ENCODE measurements at places on chromosomes 4 and X.

DNA sequence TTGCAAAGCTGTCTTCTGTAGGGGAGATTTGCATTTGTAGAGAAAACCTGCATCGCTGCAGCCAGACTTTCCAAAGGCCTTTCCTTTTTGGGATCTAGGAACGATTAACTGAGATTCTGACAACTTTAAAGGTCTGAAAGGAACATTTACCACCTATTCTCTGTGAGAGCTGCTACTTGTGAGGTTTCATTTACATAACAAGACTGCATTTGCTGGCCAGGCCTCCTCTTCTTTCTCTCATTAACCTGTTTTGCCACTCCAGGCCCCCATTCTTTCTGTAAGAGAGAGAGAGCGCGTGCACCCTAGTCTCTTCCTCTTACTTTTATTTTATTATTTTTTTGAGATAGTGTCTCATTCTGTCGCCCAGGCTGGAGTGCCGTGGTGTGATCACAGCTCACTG lies 31.6 kb downstream of the TMEM31 start:
- no peaks in the 10 kb centered on the region for H3K36me3 ChIP-seq
- no peak overlapping the region for H3K4me3 ChIP-seq
- DNase-seq, result no peak

DNA sequence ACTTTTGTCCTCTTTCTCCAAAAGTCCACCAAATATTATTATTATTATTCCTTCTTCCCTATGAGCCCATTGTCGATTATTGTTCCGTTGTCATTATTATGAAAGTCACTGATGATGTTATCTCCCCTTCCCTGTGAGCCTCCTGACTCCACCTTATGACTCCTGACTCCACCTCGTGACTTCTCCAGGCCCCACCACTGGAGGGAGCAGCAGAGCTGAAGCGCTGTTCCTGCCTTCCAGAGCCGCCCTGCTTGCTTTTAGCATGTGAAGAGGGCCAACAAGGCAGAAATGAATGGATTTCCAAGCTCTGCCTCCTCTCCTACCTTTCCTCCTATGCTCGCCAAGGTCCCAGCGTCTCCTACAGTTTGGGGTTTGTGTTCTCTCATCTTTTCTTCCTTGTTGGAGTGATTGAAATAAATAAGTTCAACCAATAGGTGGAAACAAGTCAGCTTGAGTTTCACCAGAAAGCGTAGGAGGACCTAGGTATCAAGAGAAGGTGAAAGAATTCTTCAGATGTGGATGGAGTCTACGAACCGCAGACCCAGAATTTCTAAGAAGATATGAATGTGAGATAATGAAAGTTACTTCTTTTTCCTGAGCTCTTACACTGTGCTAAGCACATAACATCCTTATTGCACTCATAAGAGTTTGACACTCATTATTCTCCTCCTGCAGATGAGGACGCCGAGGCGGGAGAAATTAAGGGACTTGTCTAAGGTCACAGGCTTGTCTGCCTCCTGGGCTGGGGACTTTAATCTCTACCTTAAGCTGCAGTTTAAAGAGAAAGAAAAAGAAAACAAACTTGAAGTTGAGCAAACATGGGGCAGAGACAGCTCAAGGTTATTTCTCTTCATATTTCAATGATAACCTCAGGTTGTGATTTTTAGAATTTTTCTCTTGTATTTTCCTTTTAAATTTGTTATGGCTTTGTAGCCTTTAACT lies 26.1 kb downstream of the IGSF1 start:
- no peaks in the 10 kb centered on the region for H3K27me3 ChIP-seq
- H3K4me3 ChIP-seq, result no peak overlapping the region
- H3K27ac ChIP-seq, result no peak overlapping the region
- no peaks in the 10 kb centered on the region for H3K4me1 ChIP-seq
- no peaks in the 10 kb centered on the region for H3K36me3 ChIP-seq

DNA sequence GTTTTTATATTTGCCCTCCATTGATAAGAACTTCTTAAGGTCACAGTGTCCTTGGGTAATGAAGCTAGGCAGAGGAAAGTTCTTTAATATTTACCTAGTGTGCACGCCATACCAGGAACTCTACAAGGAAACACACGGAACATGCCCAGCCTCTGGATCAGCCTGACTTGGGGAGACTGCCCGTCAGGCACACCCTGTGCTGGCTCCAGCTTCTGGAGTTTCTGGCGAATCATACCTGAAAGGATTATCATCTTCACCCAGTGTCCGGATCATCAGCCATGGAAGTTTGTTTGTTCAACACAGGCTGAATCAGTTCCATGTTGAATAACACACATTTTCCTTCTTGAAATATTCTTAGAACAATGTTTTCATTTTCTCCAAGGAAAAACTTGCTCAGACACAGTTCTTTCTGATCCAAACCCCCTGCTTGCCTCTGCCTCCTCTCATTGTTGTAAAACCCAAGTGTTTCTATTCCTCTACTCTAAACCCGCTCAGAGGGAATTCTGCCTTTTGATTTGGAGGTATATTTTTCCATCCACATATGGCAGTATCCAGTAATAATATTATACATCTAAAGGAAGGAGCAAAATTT lies 176.7 kb downstream of the SHROOM3 start:
- H3K36me3 ChIP-seq, result peaks cover 2% of the 10 kb centered on the region
- DNase-seq, result no peak

- DNase-seq, result no peak
- H3K27ac ChIP-seq, result no peak overlapping the region
- no peaks in the 10 kb centered on the region for H3K4me1 ChIP-seq
- H3K36me3 ChIP-seq, result no peaks in the 10 kb centered on the region
- H3K27me3 ChIP-seq, result no peaks in the 10 kb centered on the region
These were observed 1821.7 kb downstream of the ARAP2 start for GRCh38 chr4:34422472-34423175.

- no peak overlapping the region for H3K27ac ChIP-seq
- no peaks in the 10 kb centered on the region for H3K4me1 ChIP-seq
- H3K36me3 ChIP-seq, result no peaks in the 10 kb centered on the region
- no peak overlapping the region for H3K4me3 ChIP-seq
These were observed 198.9 kb upstream of the GEMIN8 start for GRCh38 chrX:14228611-14229010.

- H3K36me3 ChIP-seq, result no peaks in the 10 kb centered on the region
- no peak overlapping the region for H3K4me3 ChIP-seq
- no peak overlapping the region for H3K27ac ChIP-seq
- H3K27me3 ChIP-seq, result no peaks in the 10 kb centered on the region
- DNase-seq, result no peak
These were observed 20.2 kb upstream of the CDKN2AIP start for GRCh38 chr4:183424109-183424744.

DNA sequence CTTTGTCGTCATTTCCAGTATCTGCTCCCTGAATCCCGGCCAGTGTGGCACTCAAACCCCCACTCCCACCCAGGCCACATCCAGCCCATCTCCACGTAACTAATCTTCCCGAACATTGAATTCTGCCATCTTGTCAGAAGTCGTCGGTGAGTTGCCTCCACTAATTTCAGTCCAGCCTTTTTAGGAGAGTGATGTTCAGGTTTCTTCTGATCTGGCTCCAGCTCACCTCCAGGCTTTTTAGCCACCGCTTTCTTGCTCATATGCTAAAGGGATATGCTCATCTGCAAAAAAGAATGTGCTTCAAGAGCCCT lies 1.3 kb downstream of the TMEM165 start:
- no peak for DNase-seq
- peak overlapping the region; percentile 95 for H3K4me3 ChIP-seq
- peaks cover 25% of the 10 kb centered on the region for H3K36me3 ChIP-seq
- H3K4me1 ChIP-seq, result peaks cover 48% of the 10 kb centered on the region
- H3K27ac ChIP-seq, result peak overlapping the region; percentile 68

DNA sequence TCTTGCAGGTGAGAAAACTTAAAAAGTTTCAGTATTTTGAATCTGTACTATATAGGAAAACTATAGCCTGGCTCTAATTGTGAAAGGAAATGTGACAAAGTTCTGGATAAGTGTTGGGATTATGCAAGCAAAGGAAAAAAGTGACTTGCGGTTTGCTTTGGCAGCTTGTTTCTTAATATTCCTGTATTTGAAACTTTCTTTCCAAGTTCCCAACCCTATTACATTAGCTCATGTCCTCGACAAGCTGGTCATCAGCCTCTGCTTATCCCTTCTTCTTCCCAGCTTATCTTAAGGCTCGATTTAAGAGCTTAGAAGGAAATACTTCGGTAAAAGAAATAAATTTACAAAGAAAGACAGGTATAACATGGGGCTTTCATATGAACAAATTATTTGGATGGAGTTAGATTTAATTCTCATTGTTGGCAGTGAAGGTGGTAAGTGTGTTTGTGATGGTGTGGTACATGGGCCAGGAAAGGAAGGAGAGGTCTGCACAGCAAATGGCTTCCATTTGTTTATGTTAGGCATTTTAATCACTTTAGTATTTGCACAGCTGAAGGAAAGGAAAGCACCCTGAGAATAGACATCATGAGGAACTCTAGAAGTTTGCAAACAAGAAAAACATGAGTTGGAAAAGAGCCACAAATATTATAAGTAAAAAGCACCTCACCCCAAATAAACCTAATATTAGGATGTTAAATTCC lies 5.1 kb upstream of the MYOZ2 start:
- H3K27ac ChIP-seq, result no peak overlapping the region
- H3K4me1 ChIP-seq, result no peaks in the 10 kb centered on the region
- no peaks in the 10 kb centered on the region for H3K36me3 ChIP-seq

GRCh38 chrX:16573781-16574180 lies 76.2 kb upstream of the S100G start:
- H3K27me3 ChIP-seq, result no peaks in the 10 kb centered on the region
- H3K4me3 ChIP-seq, result no peak overlapping the region
- no peak overlapping the region for H3K27ac ChIP-seq
- no peaks in the 10 kb centered on the region for H3K36me3 ChIP-seq

- DNase-seq, result no peak
- no peaks in the 10 kb centered on the region for H3K4me1 ChIP-seq
- no peak overlapping the region for H3K4me3 ChIP-seq
- H3K27me3 ChIP-seq, result peaks cover 43% of the 10 kb centered on the region
- no peak overlapping the region for H3K27ac ChIP-seq
These were observed 194.3 kb downstream of the SOWAHB start for GRCh38 chr4:76703676-76704075.

- no peaks in the 10 kb centered on the region for H3K36me3 ChIP-seq
- no peak overlapping the region for H3K27ac ChIP-seq
- H3K4me1 ChIP-seq, result no peaks in the 10 kb centered on the region
- peaks cover 29% of the 10 kb centered on the region for H3K27me3 ChIP-seq
These were observed 57.3 kb upstream of the ENPEP start for GRCh38 chr4:110418641-110419040.

DNA sequence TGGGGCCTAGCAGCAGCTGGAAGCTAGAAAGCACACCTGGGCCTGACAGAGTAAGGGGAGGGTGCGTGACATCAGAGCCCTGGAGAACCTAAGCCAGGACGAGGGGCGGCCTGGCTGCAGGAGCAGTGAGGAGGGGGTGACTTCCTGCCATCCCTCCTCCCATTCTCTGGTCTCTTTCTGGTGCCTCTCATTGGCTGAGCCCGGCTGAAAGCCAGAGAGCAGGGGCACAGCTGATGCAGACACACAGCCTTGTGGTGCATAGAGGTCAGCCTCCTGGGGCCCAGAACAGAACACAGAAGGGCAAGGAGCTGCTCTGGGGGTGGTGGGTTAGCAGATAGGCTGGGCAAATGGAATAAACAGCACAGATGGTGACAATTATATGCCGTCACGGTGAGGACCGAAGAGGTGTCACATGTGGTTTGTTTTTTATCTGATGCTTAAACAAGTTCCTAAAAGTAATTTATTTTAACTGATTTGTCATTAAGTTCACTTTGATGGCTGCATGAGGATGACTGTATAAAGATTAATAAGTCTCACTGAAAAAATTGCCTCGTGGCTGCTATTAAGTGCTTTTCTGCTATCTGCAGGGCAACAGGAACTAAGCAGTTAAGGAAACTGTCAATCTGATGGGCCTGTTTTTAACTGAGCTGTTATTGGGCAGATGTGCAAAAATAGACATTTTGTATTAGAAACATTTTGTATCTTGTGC lies 102.0 kb downstream of the FNIP2 start:
- H3K27me3 ChIP-seq, result no peaks in the 10 kb centered on the region
- peaks cover 11% of the 10 kb centered on the region for H3K36me3 ChIP-seq
- no peak overlapping the region for H3K4me3 ChIP-seq
- peaks cover 11% of the 10 kb centered on the region for H3K4me1 ChIP-seq
- H3K27ac ChIP-seq, result no peak overlapping the region
- DNase-seq, result no peak

- H3K36me3 ChIP-seq, result no peaks in the 10 kb centered on the region
- H3K4me1 ChIP-seq, result no peaks in the 10 kb centered on the region
- no peaks in the 10 kb centered on the region for H3K27me3 ChIP-seq
- no peak for DNase-seq
These were observed 60.5 kb downstream of the NHS start for GRCh38 chrX:17435476-17435875.

DNA sequence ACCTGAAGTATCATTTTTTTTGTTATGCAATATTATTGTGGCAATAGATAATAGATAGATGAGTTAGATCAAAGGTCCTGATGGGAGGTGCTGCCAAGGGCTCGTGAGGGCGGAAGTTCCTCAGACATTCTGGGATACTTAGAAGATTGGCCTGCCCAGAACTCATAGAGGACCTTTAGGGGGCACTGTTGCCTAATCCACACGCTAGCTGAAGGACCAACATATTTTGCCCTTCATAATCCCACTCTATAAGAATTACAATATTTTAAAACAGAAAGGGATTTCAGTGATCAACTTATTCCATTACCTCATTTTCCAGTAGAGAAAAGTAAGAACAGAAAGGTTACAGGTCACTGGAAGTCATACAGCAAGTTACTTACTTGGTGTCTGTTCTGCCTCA lies 22.9 kb upstream of the COX7B2 start:
- no peaks in the 10 kb centered on the region for H3K4me1 ChIP-seq
- H3K27me3 ChIP-seq, result no peaks in the 10 kb centered on the region
- H3K4me3 ChIP-seq, result no peak overlapping the region
- DNase-seq, result no peak

DNA sequence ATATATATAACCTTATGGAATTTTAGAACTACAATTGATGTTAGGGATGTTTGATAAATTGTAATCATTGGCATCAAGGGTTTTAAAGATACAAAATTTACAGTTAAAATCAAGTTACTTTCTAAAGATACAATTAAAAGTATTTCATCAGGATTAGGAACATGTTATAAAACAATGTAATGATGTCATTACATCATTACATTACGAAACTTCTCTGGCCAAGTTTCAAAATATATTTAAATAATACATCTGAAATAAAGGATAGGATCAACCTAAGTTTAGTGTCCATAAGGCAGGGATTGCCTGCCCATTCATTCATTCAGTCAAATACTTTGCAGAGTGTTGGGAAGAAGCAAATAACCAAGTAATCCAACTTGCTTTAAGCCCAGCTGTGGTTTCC lies 75.1 kb downstream of the TENM3 start:
- no peaks in the 10 kb centered on the region for H3K27me3 ChIP-seq
- no peak for DNase-seq
- H3K27ac ChIP-seq, result no peak overlapping the region
- no peaks in the 10 kb centered on the region for H3K4me1 ChIP-seq
- no peaks in the 10 kb centered on the region for H3K36me3 ChIP-seq
- H3K4me3 ChIP-seq, result no peak overlapping the region

DNA sequence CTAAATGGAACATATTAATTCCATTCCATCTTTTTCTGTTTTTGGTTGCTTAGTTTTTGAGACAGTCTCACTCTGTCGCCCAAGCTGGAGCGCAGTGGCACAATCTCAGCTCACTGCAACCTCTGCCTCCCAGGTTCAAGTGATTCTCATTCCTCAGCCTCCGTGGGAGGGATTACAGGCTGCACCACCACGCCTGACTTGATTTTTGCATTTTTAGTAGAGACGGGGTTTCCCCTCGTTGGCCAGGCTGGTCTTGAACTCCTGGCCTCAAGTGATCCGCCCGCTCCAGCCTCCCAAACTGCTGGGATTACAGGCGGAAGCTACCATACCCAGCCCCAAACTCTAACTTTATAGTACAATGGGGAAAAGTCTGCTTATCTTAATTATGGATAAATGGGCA lies 11.2 kb downstream of the HNRNPD start:
- peaks cover 62% of the 10 kb centered on the region for H3K36me3 ChIP-seq
- H3K4me1 ChIP-seq, result peaks cover 76% of the 10 kb centered on the region
- no peak for DNase-seq
- H3K4me3 ChIP-seq, result peak overlapping the region; percentile 54
- H3K27ac ChIP-seq, result peak overlapping the region; percentile 5
